Activated T-cell treated with anti-CD3 and anti-CD28 coated beads, Interleukin-2, amount 50 U/mL, for 24 hours (primary cell): ENCODE measurements at places on chromosomes 5 and 9.

GRCh38 chr9:111058166-111058565 lies 19.9 kb upstream of the LPAR1 start:
- DNase-seq: no peak

GRCh38 chr9:101711330-101711941 lies 27.0 kb downstream of the GRIN3A start:
- peak; percentile 36 for DNase-seq

DNA sequence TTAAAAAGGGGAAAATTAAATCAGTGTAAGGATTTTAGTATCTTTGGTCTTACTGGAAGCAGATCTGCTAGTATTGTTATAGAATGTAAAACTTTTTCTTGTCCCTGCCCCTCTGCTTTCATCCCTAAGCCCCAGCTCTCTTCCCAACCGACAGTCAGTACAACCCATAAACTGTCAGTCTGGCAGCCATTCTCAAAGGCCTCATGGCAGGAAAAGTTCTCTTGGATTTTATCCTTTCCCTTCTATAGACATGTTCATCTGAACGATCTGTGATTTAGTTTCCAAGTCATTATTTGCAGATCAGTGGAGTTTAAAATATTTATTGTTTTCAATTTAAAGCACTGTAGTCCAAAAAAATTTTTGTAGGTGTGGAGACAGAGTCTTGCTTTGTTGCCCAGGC lies 39.2 kb downstream of the ARRDC3 start:
- no peak for DNase-seq

DNA sequence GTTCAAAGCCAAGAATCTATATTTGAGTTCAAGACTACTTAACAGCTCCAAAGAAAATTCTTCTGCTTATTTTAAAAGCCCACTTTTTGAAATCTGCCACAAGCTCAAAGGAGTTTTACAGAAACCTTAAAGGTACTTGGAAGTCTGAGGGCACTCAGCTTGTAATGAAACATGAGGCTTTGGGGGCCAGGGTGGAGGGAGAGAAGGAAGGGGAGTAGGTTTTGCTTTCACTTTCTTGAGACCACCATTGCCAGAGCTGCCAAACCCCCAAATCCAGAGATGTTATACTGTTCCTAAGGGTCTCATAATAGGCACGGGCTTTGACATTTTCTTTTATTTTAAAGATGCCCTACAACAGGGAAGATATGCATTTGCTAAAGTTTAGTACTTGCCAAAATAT lies 42.6 kb upstream of the TNFAIP8 start:
- no peak for DNase-seq

DNA sequence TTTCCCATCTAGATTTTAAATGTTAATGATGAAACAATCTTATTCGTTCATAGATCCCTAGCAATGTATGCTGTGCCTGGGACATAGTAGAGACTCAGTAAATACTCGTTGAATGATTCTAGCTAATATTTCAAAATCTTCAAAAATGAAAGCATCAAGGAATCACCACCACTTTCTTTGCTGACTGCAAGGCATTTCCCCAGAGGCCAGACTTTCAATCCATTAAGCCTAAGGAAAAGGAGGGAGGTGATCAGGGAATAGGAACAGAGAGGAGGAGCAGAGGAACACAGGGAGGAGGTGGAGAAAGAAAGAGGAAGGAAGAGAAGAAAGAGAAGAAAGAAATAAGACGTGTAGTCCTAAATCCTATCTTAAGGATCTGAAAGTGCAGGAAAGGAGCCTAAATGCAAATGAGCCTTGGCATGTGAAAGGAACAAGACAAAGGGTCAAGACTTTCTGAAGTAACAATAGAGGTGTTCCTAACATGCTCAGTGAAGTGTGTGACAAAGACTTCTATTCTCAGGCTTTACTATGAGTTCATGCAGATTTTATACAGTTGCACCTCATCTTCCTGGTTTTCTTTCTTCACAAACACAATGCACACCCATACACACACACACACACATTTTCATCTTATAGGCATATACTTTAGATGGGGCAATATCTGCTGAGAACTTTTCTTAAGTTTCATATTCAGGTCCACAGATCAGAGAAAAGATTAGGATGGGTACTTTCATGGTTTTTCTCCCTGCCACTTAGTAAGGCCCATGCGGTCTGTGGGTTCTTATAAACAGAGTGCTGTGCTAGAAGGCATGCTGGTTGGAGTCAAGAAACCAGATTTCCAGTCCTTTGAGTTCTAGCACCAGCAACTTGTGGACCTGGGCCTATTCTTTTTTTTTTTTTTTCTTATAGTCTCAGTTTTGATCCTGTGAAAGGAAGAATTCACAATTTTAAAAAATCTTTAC lies 512.2 kb upstream of the TNC start:
- no peak for DNase-seq

- DNase-seq: no peak
Observed at GRCh38 chr5:18686253-18686652, 1052.0 kb downstream of the TAF11L14 start.

DNA sequence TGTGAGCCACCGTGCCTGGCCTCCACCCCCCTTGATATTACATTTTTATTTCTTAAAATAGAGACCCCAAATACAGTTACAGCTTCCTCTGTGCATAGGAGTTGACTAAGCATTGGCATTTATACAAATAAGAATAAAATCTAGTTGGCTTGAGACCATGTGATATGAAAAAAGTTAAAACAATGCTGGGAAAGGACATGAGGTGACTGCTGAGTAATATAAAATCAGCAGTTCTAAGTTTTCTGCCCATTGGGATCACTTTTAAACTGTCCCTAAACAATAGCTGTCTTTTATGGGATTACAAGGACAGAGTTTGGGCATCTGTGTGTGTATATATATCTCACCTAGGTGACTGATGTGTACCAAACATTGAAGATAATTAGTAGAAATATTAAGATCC lies 96.6 kb downstream of the UBE2R2 start:
- no peak for DNase-seq

DNA sequence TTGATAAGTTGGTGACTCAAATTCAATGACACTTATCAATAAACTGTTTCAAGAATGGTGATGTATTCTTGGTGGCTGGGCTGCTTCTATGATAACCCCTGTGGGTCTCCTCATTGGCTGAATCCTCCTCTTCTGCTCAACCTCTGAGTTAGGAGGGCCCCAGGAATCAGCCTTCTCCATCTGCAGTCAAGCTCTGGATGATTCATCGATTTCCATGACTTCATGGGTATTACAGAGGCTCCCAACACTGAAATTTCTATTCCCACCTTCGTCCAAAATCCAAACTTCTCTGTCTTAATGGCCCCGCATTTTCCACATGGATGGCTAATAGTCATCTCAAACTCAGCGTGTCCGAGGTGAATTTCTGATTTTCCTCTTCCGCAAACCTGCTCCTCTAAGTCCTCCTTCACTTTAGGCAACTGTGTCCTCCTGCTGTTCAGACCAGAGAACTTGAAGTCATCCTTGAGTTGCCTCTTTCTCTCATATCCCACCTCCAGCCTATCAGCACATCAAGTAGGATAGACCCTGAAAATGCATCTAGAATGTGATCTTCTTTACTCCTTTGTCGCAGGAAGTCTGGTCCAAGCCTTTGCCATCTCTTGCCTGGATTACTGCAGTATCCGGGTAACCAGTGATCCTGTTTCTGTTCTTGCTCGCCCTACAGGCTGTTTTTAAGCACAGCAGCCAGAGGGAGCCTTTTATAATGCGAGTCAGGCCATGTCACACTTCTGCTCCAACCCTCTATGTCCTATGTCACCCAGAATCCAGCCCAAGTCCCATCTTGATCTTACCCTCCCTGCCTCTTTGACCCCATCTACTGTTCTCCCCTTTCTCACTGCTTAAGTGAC lies 41.4 kb upstream of the IL7R start:
- DNase-seq: no peak

DNA sequence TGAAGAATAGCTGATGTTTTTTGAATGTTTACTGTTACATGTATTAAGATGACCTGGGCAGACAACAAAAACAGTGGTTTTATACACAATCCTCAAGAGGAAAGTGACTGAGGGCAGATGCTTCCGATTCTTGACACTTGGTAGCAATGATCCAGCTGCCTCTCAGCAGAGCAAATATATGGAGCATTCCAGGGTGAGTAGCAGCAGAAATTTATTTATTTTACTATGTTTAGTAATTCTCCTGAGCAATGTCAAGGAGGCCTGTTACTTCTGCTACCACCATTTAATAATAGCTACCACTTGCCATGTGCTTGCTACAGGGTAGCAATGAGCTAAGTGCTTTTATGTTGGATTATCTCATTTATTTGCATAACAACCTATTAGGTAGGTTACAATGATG lies 69.1 kb upstream of the NR3C1 start:
- DNase-seq: no peak
